AML-193 (cell line): ENCODE measurements at places on chromosomes 11 and 22.
A peak's percentile ranks its signal among the peaks of the same experiment; 100 is the strongest.

- DNase-seq: peak; percentile 5
Measured at GRCh38 chr11:132177106-132177505, 806.7 kb downstream of the NTM start.

DNA sequence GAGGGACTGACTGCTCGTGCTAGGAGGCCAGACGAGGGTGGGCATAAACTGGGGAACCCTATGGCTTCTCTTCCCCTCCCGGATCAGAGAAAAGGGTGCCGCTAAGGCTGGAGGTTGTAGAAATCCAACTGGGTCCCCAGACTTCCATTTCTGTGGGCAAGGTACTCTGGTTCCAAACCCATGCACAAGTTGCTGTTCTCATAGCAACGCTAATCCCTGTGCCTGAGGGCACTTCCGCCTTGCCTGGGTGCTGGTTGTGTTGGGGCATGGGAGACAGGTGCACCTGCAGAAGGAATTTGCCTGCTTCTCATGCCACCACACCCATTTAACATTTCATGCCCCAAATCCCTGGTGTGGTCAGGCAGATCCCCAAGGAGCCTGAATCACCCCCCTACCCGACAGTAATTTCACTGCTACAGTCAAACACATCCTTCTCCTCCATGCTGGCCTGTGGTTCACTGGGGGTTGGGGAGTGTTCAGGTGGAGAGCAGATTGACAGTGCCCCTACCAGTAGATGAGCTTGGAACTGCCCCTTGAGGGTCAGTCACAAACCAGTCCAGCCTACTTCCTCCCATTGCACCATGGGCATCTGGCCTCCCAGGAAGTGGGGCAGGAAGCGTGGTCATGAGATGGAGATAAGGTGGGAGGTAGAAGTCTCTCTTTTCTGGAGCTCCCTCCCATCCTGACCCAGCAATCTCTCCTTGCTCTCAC lies 1.2 kb downstream of the C2CD2L start:
- DNase-seq: peak; percentile 65

GRCh38 chr11:113675003-113675561 lies 31.0 kb downstream of the TMPRSS5 start:
- DNase-seq: no peak

DNA sequence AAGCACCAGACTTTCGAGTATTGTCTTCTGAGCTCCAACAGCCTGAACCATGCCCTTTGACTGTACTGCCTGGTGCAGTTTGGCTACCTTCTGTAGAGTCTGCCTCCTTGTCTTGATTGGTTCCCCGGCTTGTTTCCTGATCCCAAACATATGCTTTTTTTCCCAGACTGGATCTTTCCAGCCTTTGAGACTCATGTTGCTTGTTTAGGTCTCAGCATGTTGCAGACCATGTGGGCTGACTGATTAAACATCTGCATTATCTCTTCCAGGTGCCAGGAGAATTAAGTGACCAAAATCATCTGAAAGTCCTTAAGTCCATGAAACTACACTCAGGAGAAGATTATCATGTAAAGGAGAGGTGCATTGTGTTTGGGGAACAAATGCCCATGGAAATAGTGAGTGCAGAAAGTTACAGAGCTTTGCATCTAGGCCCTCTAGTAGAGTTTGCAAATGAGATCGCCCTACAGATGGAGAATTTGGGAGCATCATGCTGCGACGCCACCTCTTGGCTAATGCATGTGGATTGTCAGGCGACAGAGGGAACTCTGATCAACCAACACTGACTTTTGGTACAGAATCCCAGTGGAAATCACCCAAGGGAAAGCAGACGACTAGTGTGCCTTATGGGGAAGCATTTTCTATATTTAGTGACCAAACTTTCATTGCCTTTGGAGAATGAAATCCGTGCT lies 188.8 kb downstream of the BLID start:
- DNase-seq: no peak

DNA sequence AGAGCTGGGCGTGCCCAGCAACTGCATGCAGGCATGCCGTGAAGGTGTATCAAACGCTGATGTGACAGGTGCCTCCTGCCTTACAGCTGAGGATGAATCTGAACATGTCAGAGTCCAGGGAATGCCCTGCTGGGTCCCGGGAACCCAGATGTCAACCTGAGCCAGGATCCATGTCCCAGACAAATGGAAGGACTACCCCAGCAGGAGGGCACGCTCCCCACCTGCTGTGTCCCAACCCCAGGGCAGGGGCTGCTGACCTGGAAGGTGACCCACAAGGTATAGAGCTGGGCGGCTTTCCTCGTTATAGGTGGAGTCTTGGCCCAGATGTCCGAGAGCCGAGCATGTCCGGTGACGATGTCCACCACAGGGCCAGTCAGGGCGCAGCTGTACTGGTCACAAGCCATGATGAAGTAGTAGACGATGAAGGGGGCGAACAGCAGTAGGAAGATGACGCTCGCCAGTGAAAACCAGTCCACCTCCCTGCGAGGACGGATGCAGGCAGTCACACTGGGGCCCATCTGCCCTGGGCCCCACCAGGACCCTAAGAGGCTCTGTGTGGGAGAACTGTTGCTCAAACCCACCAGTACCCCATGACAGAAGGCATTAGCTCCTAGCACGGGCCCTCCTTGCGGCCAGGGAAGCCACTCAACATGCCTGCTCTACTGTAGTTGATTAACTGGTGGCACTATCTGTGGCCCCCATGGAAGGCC lies 4.3 kb downstream of the DHCR7 start:
- no peak for DNase-seq

DNA sequence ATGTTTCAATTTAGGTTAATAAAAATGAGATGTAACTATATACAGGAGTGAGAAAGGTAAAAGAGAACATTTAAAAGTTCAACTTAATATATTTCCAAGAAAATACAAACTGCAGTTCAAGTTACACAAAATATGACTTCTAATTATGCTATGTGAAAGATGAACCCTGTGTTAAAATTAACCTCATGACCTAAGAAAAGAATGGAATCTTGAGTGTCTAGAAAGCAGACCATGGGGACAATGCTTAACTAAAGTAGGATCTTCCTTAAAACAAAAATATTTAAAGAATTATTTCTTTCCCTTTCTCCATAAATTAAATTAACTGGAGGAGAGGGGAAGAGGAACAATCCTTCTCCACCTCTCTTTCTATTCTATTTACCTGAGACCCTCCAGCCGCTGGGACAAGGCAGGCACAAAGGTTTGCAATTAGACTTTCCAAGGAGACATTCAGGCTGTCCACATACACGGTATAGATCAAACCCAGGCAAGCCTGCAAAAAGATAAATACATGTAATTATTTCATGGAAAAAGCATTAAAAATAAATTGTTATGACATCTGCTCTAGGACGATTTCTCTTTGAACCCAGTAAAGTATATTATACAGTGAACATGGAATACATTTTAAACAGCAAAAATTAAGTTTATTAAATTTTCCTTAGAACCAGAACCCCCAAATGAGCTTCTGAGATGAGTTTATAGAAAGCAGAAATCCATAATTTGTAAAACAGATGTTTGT lies 264.5 kb downstream of the SBF2 start:
- no peak for DNase-seq

- no peak for DNase-seq
Measured at GRCh38 chr11:115067900-115068530, 389.7 kb downstream of the NXPE2 start.

GRCh38 chr22:23781511-23782183 lies 5.1 kb upstream of the SMARCB1 start:
- no peak for DNase-seq

- DNase-seq: no peak
Measured at GRCh38 chr22:50561401-50562358, 1.0 kb downstream of the SYCE3 start.

GRCh38 chr11:36822829-36823228 lies 224.8 kb upstream of the RAG2 start:
- no peak for DNase-seq

DNA sequence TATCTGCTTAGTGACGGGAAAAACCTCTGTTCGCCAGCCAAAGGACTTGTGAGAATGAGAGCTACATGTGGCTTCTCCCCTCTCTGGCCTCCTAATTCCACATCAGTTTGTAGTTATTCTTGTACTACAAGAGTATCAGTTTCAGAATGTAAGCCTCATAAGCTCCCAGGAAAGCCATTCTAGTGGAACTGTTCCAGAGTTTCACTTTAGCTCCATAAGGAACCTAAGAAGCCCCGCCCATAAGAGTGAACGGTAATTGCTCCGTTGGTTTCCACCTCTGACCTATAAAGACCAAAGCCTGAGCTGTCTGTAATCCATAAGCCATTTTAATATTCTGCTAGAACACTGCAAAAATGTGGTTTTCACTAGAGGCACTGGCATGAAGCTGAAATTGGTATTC lies 53.0 kb downstream of the SIK3 start:
- no peak for DNase-seq

GRCh38 chr11:102886999-102887398 lies 12.2 kb upstream of the MMP12 start:
- DNase-seq: no peak

- no peak for DNase-seq
Measured at GRCh38 chr11:114125531-114125930, 66.0 kb downstream of the ZBTB16 start.

- DNase-seq: no peak
Measured at GRCh38 chr11:26319906-26320305, 12.0 kb upstream of the ANO3 start.
